ENCODE measurements at places on chromosomes 2 and 18.
A peak's percentile ranks its signal among the peaks of the same experiment; 100 is the strongest.

DNA sequence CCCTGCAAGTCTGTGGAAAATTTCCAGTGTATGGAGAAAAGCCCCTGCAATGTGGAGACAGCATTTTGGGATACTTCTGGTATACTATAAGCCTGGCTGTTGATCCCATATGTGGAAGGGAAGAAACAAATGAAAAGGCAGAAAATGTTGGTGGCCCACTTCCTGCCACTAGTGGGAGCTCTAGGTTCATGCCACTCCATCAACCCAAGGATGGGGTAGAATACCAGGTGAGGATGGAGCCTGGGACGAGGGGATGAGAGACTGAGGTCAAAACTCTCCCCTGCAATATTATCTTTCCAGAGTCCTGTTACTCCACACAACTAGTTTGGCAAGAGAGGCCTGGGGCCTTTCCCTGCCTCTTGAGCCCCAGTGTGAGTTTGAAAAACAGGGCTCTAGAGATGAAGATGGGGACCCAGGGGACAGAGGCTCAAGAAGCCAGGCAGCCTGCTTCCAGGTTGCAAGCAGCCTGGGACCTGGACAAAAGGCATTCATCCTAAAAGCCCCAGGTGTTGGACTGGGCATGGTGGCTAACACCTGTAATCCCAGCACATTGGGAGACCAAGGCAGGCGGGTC, 31.9 kb downstream of the BMP10 start:
- no peak for DNase-seq

DNA sequence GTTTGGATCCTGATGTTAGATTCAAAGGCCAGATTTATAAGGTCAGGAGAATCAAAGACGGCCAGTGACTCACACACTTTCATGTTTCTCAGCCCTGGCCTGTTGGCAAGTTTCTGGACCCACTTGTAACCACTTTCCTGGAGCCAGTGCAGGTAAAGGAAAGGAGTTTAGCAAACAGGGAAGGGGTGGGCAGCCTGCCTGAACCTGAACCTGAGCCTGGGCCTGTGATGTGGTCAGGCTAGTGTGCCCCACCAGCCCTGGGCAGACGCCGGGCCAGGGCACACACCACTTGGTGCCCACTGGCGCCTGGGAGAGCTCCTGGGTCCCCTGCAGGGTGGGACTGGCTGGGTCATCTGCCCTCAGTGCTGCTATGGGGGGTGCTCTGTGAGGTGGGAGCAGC, 100.5 kb upstream of the SPRED2 start:
- DNase-seq = no peak

- DNase-seq = peak; percentile 45
Measured at GRCh38 chr2:71498261-71498701, 44.9 kb downstream of the DYSF start.

GRCh38 chr2:185145316-185146121, 547.2 kb downstream of the ZNF804A start:
- DNase-seq = peak; percentile 55

DNA sequence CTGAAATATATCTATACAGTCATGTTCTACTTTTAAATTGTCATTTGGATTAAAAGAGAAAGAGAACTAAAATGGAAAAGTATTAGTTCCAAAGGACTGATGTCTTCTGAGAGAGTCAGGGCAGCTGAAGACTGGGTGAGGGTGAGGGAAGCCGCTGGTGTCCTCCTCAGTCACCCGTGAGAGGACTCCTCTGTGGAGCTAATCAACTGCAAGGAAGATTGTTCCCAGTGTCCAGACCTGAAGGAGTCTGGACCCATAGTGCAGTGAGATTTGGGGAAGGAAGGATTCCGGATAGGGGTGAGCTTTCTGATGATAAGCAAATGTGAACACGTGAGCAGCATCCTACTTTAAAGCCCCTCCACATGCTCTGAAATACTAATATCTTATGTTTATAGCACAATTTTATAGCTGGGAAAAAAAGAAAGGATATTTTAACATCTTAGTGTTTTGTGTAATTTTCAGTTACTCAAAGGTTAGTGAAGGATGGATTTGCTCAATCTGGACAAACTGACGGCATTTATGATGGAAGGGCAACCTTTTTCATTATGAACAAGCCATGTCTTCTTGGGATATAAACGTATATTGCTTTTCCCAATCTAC, 134.5 kb upstream of the TTC39C start:
- no peak for DNase-seq

GRCh38 chr18:23650968-23651927, 11.5 kb downstream of the ANKRD29 start:
- DNase-seq = peak; percentile 9

- DNase-seq = peak; percentile 32
Measured at GRCh38 chr2:32009516-32010256, 1.1 kb downstream of the MEMO1 start.

- DNase-seq = peak; percentile 70
Measured at GRCh38 chr2:58834404-58834803, 593.3 kb upstream of the FANCL start.

- peak; percentile 24 for DNase-seq
Measured at GRCh38 chr2:156147594-156148330, 184.8 kb downstream of the NR4A2 start.

DNA sequence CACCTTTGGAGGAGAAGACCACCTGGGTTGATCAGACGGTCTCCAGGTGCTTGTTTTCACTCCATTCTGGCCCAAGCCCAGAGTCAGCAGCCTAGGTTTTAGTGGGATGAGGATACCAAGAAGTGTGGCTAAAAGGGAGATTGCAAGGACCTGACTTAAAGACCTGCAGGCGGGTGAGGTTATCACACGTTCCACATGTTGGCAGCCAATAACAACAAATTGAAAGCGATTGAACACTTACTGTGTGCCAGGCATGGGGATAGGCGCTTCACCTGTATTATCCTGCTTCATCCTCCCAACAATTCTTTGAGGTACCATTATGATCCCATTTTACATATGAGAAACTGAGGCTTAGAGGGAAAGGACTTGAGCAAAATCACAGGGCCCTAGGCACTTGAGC, 5.0 kb downstream of the ARL4C start:
- DNase-seq = no peak

GRCh38 chr18:25370391-25370790, 18.4 kb upstream of the ZNF521 start:
- DNase-seq = no peak

DNA sequence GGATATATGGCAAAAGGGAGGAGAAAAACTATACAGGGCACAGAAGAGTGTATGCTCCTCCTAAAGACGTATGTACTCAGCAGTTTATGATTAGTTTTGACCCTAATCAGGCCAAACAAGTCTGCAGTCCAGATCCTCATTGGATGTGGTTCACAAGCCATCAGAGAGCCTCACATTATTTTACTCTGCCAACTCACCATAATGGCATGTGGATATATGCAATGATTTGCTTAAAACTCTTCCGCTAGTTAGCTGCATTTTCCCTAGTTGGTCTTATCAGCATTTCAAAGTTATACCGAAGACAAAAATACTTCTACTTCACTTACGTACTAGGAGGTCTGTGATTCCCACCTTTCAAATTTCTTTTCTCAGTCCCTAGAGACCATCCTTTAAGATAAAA, 198.4 kb downstream of the CMPK2 start:
- DNase-seq = no peak

DNA sequence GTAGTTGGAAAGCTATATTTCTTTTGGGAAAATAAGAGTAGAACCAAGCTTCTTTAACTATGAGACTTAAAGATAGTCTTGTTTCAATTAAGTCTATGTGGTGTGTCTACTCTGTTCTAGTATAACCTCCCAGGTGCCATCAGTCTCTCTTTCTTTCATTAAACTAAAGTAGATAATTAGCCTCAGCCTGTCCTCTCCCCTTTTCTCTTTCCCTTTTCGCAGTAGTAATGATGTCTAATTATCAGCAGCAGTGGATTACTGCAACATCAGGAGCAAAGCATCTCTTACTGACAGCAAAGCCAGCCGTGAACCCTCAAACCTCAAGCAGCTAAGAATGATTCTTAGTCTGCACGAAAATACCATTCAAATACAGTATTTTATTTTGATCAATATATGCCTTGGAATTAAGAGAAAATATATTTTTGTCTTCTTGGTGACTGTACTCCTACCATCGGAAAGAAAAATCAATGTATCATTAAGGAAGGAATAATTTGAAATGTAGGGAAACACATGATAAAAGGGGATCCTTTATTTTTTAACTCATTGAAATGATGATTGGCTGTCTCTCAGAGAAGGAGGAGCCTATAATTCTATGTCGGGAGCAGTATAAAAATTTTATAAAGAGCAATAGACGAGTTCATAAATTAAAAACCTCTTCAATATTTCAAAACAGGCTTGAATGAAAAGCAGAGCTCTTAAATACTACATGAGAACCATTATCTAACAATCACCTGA, 4.5 kb downstream of the NOL4 start:
- no peak for DNase-seq

- DNase-seq = no peak
Measured at GRCh38 chr18:67043276-67043675, 439.4 kb upstream of the CDH19 start.

DNA sequence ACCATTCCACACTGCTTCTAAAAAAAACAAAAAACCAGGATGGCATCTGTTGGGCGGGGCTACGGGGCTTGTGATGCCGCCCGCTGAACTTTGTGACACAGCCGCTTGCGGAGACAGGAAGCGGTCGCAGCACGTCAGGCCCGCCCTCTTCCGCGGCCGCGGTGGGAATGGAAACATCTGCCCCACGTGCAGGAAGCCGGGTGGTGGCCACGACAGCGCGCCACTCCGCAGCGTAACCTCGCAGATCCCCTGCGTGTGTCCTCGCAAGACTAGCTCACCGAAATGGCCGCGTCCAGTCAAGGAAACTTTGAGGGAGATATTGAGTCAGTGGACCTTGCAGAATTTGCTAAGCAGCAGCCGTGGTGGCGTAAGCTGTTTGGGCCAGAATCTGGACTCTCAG, 168.5 kb downstream of the SUCLG1 start:
- no peak for DNase-seq

DNA sequence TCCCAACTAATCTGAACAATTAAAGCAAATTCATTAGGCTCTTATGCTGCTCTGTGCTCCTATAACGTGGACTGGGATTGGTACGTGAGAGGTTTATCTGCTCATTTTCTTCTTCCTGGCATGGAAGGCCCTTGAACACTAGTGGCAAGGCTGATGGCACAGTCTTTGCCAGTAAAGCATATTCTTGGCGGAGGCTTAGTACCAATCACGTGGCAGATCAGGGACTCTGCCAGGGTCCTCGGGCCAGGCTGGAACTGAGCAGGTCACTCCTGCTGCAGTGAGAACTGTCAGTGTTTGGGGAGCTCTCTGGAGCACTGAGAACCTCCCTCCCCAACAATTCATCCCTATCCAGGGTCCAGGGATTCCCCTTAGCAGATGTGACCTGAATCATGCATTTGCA, 3.7 kb upstream of the ALPK2 start:
- no peak for DNase-seq

GRCh38 chr2:99765731-99766318, 276.0 kb upstream of the REV1 start:
- DNase-seq = no peak

DNA sequence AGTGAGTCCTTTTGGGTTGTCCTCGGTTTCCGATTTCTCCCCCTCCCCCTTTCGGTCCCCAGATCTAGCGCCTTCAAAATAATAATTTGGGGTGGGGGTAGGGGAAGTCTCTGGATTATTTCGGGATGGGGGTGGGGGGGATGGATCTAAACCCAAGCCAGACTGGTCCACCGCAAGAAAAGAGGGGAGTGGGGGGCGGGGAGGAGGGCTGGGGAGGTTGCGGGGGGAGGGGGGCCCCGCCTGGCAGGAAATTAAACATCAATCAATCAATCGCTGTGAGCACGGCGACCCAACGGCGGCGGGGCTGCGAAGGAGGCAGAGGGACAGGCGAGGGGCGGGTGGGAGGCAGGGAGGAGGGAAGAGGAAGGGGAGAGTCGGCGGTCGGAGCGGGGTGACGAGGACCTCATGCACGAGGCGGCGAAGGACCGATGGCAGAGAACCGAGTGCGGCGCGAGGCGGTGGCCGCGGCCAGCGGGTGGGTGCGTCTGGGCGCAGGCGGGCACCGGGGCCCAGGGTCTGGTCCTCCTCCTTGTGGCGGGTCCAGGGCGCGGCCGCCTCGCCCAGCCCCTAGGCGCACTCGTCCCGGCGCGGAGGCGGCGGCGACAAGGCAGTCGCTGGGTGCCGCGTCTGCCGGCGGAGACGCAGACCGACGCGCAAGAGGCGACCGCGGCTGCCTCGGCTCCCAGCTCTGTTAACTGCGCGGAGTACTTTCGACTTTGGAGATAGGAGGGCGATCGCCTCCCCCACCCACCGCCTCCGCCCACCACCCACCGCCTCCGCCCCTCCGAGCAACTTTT, 468 bp upstream of the SATB2 start:
- DNase-seq = peak; percentile 65

- DNase-seq = no peak
Measured at GRCh38 chr2:22604136-22604535, 780.8 kb upstream of the KLHL29 start.

- DNase-seq = no peak
Measured at GRCh38 chr18:29147944-29148343, 971.0 kb upstream of the CDH2 start.

DNA sequence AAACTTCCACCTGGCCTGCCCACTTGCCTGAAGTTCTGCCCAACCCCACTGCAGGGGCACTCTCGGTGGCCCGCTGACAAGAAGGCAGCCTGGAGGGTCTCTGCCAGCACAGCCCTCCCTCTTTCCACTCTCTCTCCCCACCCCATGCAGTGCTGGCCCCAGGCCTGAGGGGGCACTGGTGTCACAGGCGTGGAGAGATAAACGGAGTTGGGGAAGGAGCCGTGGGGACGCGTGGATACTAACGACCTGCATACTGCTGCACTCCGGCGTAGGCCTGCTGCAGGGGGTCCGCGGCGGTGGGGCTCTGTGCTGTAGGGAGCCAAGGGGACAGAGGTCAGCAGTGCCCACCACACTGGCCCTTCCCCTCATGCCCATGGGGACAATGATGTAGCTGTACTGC, 299.3 kb downstream of the CELF4 start:
- no peak for DNase-seq

GRCh38 chr2:17658251-17658843, 95.3 kb downstream of the SMC6 start:
- no peak for DNase-seq

GRCh38 chr2:100247256-100248043, 74.9 kb downstream of the LONRF2 start:
- DNase-seq = no peak

DNA sequence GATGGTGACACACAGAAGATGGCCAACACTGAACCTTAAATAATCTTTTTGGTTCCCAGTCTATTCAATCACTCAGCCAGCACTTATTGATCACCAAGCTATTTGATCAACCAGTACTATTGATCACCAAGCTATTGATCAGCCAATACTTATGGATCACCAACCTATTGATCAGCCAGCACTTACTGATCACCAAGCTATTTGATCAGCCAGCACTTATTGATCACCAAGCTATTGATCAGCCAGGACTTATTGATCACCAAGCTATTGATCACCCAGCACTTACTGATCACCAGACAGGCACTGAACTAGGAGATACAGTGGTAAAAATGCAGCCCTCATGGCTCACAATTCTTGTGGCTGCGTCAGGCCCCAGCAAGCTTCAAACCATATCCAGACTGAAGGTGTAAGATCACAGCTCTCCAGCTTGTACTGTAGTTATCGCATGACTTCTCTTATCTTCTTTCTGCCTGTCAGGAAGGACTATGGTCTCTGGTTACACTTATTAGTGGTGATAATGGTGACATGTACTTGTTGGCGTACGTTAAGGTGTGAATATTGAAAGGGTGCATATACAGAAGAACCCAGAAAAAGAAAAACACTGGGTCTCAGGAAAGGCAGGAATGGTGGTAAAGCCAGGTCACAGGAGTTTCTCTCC, 18.4 kb upstream of the B3GNT2 start:
- no peak for DNase-seq
